ENCODE measurements at places on chromosomes 5 and 9.

- DNase-seq: no peak
Observed at GRCh38 chr9:99833735-99834134, 12.1 kb downstream of the NR4A3 start.

- no peak for DNase-seq
Observed at GRCh38 chr5:172059661-172060100, 53.2 kb upstream of the FBXW11 start.

DNA sequence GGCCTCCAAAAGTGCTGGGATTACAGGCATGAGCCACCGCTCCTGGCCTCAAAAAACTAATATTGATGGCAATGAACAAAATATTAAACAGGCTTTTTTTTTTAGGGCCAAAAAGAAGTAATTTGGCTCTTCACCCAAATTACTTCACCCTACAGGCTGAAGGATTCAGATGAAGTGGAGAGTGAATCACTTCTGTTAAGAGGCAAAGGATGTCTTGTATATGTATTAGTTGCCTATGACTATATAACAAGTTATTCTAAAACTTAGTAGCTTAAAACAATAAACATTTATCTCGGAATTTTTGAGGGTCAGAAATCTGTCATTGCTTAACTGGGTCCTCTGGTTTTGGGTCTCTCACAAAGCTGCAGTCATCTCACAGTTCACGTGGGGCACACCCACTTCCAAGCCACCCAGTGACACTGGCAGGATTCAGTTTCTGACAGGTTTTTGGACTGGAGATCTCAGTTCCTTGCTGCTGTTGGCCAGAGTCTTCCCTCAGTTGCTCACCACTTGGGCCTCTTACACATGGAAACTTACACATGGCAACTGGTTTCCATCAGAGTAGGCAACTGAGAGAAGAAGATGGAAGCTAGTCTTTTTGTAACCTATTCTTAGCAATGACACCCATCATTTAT is 66.7 kb downstream of the IQGAP2 start:
- DNase-seq: peak; percentile 32

DNA sequence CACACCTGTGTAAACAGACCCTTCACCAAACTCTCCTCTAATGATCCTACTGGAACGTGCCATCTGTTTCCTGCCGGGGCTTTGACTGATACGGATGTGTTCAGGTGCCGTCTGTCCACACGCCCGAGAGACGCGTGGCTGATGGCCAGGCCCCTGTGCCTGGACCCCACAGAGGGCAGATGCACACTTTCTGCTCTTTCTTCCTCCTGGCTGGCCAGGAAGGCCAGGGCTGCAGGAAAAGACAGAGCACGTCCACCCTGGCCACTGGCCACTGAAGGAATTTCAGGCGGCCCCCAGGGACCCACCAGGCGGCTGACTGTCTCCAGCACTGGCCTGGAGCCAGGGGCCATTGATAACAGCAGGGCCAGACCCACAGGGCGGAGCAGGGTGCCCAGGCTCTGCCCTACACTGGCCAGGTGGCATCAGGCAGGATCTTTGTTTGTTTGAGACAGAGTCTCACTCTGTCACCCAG is 3.6 kb upstream of the ENG start:
- DNase-seq: no peak

DNA sequence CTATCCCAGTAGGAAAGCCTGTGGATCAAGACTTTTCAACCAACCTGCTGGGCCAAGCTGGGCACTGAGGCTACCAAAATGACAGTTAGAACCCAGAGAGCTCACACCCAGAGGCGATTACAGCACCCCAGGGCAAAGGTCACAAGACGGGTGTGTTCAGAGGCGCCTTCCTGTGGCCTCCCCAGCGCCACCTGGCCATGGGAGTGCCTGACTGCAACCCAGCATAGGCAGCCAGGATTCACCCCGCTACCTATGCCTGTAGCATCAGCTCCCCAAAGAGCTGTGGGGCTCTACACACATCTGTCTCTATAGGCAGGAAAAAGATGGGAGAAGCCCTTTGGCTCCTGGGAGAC is 33.5 kb downstream of the PDGFRB start:
- no peak for DNase-seq

- no peak for DNase-seq
Observed at GRCh38 chr5:129698661-129699060, 49.2 kb upstream of the MINAR2 start.

DNA sequence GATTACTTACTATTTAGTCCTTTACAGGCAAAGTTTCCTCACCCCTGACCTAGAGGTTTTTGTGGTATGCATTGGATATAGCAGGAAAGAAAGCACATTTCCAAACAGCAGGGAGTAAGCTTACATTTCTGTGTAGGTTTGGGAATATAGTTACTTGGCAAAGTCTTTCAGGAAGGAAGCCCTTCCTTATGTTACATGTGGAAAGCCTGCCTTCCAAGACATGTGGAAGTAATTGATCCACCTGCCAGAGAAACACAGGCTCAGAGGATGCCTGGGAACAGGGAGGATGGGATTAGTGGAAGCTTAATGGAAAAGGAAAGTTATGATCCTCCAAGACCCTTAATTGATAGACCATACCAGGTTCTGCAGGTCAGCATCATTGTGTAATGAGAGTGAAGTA is 87.3 kb upstream of the PPP1R2B start:
- no peak for DNase-seq

- no peak for DNase-seq
Observed at GRCh38 chr5:133508331-133508730, 104.0 kb downstream of the FSTL4 start.

GRCh38 chr5:180324601-180324950 is 28.6 kb downstream of the GFPT2 start:
- no peak for DNase-seq

DNA sequence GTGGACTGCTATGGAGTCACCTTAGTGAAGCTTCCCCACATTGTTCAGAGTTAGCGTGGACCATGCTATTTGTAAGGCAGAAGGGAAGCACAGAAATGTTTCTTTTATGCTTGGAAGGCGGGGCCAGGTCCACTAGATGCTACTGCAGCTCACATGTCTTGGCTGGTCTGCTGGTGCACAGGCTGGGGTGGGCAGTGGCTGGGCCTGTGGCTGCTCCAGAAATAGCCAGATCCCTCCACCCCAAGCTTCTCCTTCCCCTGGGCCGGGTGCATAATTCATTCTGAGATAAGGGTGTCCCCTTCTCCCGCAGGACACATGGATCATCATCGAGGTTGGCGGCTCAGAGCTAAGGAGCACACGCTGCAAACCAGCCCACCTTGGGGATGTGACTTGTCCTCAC is 14.5 kb upstream of the SEMA4D start:
- no peak for DNase-seq

GRCh38 chr5:151139015-151139414 is 18.6 kb downstream of the ANXA6 start:
- DNase-seq: no peak

- DNase-seq: no peak
Observed at GRCh38 chr5:1780614-1780930, 19.1 kb downstream of the MRPL36 start.

GRCh38 chr9:108282872-108283271 is 572.9 kb downstream of the ACTL7B start:
- no peak for DNase-seq

- no peak for DNase-seq
Observed at GRCh38 chr5:153209016-153209415, 281.5 kb upstream of the GRIA1 start.

DNA sequence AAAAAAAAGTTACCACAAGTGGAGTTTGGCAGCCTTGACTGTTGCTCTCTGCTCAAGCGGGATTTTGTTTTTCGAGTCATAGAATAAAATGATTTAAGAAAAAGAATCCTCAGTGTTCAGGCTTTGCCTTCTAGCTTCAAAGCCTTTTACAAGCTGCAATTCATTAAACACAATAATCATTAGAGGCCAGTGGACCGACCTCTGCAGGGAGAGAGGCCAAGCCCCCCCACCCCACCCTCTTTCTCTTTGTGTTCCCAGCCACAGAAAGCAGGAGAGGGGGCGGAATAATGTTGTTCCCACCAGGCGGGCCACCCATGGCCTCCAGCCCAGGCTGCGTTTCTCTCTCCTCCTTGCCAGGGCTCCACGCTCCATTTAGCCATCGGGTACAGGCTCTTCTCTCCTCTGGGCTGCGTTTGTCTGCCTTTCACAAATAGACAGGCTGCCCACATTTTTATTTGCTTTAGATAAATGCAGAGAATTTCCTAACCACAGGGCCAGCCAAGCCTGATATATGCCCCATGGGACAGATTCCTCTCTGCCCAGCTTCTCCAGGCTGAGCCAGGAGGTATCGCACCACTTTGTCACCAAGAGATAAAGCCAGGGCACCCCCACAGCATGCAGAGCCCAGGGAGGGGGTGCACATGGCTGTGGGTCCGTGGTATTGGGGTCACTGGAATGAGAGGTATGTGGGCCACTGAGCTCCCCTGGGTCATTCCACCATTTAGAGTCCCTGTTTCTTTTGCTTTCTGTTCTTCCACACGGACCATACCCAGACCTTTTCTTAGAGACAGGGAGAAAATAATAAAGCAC is 318.8 kb downstream of the PIK3R1 start:
- no peak for DNase-seq

DNA sequence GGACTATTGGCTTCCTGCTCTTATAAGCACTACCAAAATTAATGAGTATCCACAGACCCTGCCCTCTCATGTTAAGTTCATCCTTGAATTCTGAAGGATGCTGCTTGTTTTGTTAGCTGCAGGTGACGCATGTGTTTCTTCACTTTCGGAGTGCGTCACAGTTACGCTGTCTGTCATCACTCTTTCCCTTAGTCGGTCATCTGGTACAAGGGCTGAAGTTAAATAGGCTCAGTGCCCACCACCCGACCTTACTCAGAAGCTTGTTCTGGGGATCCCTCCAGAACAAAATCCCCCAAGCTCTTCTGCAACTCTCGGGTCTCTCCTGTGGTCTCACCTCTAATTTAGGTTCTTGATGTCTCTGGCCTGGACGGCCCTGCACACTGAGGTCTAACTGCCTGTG is 51.0 kb downstream of the ADCY2 start:
- no peak for DNase-seq

DNA sequence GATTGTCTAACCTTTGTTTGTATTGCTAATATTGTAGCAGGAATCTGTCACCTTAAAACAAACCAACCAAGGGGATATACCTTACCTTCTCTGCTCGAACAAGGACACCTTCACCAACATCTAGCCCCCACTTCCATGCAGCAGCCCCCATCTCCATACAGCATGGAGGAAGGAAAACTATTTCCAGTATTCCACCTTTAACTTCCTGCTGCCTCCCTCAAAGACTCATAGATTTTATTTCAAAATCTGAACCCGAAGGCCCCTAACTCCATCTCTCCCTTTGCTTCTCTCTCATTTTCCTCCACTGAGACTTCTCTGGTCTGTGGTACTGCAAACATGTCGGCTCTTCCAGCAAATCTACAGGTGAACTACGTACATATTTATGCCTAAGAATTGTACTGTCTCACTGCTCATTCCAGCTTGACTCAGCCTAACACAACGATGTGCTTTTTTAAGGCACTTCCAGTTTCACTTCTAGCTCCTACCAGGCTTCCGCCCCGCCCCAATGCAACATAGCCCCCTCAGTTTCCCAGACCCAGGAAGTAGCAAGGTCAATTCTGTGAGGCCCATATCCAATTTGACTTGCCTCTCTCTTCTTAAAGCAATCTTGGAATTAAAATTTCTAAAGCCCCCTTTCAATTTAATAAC is 70.7 kb upstream of the RNF38 start:
- DNase-seq: peak; percentile 58

DNA sequence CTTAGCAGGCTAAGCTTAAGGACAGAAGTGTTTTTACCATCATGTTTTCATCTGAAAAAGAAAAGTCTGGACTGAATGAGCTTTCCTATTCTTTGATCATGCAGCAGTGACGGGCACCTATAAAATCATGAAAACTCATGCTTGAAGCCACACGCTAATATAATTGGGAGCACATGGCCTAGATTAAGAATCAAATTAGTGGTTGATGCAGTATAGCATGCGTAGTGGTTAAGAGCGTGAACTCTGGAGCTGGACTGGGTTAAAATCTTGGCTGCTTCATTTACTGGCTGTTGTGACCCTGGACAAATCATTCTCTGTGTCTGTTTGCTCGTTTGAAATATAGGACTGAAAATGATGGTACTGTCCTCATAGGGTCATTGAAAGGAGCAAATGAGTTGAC is 49.9 kb upstream of the IL13 start:
- DNase-seq: no peak

- DNase-seq: no peak
Observed at GRCh38 chr5:135050244-135050767, 16.3 kb upstream of the PITX1 start.

- no peak for DNase-seq
Observed at GRCh38 chr9:134162926-134163370, 1.4 kb downstream of the RNU6ATAC start.

GRCh38 chr5:63145167-63145566 is 566.5 kb downstream of the LRRC70 start:
- DNase-seq: no peak

DNA sequence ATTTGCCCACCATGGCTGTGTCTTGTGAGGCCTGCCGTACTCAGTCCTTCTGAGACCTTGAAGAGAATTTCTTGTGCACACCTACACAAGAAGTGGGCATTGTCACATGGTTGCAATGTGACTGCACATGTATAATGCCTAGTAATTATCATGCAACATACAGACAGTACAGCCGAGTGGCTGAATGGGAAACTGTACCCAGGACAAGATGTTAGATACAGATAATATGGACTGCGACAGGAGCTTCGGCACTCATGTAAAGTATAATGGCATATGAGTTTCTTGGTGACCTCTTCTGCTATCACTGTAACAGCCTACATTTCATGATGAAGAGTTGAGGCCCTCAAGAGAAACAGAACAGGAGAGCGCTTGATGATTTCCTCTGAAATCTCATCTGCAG is 4.8 kb upstream of the PRKACG start:
- DNase-seq: no peak

DNA sequence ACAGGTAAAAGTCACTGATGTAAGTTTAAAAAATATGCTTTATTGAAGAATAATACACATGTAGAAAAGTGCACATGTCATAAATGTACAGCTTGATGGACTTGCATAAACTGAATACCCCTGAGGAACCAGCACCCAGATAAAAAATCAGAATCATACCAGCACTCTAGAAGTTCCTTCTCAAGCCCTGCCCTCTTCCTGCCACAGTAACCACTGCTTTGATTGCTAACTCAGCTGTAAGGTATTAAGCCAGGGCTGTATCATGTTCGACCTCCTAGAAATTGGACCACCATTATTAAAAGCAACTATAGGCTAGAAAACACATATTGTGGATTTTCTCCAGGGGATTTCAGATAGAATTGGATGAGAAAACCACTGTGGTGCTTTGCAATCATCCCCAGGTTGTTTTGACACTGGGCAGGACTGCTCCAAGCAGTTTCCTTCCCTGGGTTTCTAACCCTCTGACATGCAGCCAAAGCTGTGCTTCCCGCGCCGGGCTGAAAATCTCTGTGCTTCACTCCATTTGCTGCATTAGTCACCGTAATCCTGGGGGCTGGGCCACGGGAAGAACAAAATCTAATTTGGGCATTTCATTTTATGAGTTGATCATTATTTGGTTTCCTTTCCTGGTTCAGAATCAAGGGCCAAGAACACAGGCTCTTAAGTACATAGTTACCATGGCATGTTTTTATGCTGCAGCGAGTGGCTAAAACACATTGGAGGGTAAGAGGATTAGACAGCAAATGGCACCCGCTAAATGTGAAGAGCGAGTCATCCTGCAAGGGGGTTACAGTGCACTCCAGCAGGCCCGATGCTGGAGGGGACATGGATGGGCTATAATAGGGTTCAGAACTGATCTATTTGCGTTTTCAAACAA is 139.4 kb upstream of the IL12B start:
- DNase-seq: no peak

Data from stimulated activated CD4-positive, alpha-beta T cell treated with anti-CD3 and anti-CD28 coated beads, Interleukin-2, amount 100 ng/mL, for 24 hours (primary cell).